NCI-H510A treated with DMSO at 0.1 percent for 48 hours (cell line): ENCODE measurements at places on chromosomes 3 and 15.

DNA sequence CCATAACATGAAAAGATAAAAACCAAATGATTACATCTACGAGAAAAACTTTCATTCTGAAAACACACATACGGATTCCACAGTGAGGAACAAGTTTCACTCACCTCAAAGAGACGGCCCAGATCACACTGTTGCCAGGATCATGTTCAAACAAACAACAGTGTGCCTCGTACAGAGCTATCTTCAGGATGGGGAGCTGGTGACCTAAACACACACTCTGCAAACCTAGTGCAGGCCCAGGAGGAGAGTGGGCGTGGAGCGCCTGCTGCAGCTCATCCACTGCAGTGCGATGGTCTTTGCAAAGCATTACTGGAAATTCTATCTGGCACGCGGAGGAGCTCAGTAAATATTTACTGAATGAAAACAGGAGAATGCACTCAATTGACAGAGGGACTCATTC, 38.5 kb downstream of the TAMM41 start:
- peak; percentile 11 for DNase-seq

DNA sequence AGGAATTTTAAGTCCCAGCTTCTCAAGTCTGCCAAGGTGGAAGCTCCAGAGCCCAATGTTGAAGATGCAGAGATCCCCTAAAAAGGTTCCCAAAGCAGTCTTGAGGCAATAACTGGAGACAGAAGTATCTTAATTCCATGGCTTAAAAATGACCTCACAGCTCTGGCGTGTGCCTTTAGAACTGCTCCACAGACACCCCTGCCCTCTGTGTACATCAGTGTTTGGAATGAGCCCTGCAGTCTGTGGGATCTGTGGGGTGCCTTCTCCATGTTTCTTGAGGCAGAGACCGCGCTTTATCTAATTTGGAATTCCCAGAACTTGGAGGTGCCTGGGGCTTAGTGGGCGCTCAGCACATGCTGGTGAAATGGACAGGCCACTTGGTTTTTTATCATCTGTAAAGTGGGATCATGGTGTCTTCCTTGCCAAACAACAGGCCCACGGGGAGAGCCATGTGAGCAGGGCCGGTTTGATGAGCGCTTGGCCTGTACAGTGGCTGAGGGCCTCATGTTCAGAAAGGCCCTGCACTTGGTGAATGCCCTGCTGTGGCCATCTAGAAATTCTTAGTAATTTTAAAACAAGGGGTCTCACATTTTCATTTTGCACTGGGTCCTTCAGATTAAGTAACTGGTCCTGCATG, 7.1 kb downstream of the ITGA11 start:
- DNase-seq: no peak

- DNase-seq: no peak
Measured at GRCh38 chr15:89693091-89693490, 2.5 kb downstream of the WDR93 start.

DNA sequence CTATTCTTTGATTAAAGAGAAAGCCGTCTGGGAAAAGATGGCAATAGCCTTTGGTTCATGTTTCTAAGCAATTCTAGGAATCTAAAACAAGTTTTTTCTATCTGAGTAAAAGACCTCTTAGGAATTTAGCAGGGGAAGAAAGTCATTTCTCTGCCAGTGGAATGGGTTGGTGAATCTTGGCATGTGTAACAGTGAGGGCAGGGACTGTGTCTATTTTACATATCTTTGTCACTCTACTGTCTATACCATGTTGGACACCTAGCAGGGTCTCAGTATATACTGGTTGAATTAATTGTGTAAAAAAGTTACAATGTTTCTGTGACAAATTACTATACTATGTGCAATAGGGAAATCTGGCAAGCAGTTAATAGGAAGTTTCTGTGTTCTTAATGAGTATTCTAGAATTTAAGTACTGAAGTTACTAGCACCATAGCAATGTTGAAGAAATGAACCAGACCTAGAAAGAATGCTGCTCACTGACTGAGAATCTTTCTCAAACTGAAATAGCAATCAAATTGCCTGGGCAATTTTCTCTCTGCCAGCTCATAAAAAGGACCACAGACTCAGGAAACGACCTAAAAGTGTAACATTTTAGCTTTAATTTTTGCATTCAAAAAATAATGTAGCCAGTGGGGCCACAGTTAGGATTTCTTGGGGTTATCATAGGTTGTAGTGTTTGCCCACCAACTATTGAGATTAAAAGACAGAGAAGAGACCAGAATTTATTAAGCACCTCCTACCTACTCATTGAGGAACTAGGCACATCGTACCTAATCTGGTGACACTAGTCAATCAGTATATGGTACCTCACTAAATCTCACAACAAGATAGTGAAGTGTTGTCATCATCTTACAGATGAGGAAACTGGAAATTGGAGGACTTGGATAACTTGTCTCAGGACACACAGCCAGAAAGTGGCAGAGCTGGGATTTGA, 56.2 kb upstream of the LEKR1 start:
- DNase-seq: no peak

GRCh38 chr15:39499681-39500080, 81.2 kb upstream of the THBS1 start:
- DNase-seq: no peak

GRCh38 chr15:42914728-42915497, 5.7 kb downstream of the TTBK2 start:
- peak; percentile 14 for DNase-seq

DNA sequence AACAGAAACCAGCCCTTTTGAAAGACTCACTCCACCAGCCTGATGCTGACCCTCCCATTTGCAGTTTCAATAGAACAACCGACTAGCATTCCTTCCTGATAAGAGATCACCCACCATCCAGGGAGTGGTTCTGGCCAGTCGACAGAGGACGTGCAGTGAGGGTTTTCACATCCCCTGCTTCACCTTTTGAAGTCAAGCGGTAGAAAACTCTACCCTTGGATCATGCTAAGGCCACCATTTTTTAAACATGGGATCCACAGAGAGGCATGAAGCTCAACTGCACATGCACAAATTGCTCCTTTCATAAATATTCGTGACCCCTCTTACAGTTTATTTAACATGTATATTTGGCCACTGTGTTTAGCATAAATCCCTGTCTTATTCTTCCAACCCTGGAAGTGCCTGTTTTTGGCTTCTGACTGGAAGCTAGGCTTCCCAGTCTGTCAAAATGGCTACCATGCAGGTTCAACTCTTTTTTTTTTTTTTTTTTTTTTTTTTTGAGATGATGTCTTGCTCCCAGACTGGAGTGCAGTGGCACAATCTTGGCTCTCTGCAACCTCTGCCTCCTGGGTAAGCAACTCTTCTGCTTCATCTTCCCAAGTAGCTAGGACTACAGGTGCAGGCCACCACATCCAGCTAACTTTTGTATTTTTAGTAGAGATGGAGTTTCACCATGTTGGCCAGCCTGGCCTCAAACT, 1.0 kb upstream of the THUMPD3 start:
- no peak for DNase-seq

DNA sequence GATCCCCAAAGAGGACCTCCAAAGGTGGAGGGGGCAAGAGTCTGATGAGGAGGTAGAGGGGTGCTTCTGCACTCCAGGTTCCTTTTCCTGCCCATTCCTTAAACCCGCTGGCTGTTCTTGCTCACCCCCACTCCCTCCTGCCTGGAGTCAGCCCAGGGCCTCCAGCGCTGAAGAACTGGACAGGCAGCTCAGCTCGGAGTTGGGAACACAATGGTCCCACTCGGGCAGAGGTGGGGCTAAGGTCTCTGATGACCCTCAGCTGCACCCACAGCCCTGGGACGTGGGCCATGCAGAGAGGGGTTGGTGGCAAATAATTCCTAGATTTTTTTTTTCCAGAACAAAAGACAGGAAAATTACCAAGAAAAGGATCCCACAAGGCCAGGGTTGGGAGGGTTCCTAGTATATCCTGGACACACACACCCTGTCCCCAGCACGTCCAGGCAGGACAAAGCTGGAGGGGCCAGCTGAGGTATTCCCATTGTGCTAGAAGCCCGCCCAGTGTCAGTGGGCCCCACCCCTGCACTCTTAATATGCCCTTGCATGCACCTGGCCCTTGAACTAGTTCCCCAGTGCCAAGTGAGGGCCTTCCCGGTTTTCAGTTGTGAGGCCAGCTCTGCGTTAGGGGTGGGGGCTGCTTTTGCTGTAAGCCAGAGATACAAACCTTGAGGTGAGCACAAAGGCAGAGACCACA, 22.1 kb upstream of the IP6K2 start:
- DNase-seq: no peak
